ENCODE measurements at places on chromosomes 13 and 19. TPM values are rescaled to one million over a fixed set of nuclear protein-coding genes. Genes with fewer than 3 reads are reported as not detected.

- no peak for DNase-seq
These were observed 11.9 kb downstream of the ADAT3 start for GRCh38 chr19:1917146-1917545.

- DNase-seq: no peak
These were observed 286.3 kb downstream of the POU4F1 start for GRCh38 chr13:78317030-78317429.

- DNase-seq: no peak
These were observed 21.8 kb upstream of the OR10H1 start for GRCh38 chr19:15837221-15837731.

- peak; percentile 46 for DNase-seq
These were observed at the start of gene FOXA3 for GRCh38 chr19:45863840-45864628. FOXA3 (plus strand) TSS chr19:45864326; CDS start chr19:45864457, 131 bp downstream.

The RINL gene
- total RNA-seq: 85.4 TPM

The GPR12 gene
- not detected for total RNA-seq

The MAP4K1 gene
- 162 TPM for total RNA-seq

The ZNF682 gene
- 9.6 TPM for total RNA-seq

The KCTD12 gene
- 5.8 TPM for total RNA-seq
